Left lobe of liver (tissue), 2 donors: ENCODE measurements at places on chromosomes 7 and 10. TPM values are rescaled to one million over a fixed set of nuclear protein-coding genes. Genes with fewer than 3 reads are reported as not detected.

The ACTR3C gene
- 27.6 TPM for total RNA-seq

The CALHM3 gene
- not detected for total RNA-seq

The GJD4 gene
- total RNA-seq: not detected

The COPG2 gene
- 5.4 TPM for total RNA-seq

The CYCS gene
- total RNA-seq: 46.6 TPM

The ANTXRL gene
- total RNA-seq: not detected

The ST8SIA6 gene
- 1.8 TPM for total RNA-seq

The SUFU gene
- total RNA-seq: 6.8 TPM

The NKX1-2 gene
- 0.05 TPM for total RNA-seq

The SPDYE6 gene
- not detected for total RNA-seq

The TUBAL3 gene
- total RNA-seq: not detected

The MORN4 gene
- total RNA-seq: 0.81 TPM

The SPAM1 gene
- total RNA-seq: not detected

The CYP2C18 gene
- total RNA-seq: 110 TPM

The IQCE gene
- 5.7 TPM for total RNA-seq

The ELOVL3 gene
- total RNA-seq: not detected

The ANXA8 gene
- 1.7 TPM for total RNA-seq

The NME8 gene
- not detected for total RNA-seq

The POM121C gene
- total RNA-seq: 18.2 TPM

The SPOCK2 gene
- total RNA-seq: 1.6 TPM

The PAPOLB gene
- not detected for total RNA-seq

The ECD gene
- 9.1 TPM for total RNA-seq

The IDI2 gene
- total RNA-seq: not detected
